Epithelial cell of proximal tubule (primary cell): ENCODE measurements at places on chromosomes 12 and 14.

DNA sequence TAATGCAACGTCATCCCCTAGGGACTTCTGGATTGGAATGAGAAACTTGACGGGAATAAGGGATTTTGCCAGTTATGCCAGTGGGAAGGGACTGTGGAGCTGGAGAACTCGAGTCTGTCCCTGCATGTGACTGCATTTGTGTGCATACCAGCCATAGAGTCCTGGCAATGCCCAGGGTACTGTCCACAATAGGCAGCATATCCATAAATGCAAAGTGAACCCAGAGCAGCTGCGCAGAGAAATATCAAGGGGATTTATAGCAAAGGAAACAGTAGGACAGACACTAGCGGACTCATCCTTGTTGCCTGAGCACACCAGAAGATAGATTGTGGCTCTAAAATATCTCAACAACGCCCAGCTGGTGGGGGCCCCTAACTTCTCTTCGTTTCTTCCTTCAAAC lies 247.1 kb upstream of the SRRM4 start:
- no peak for DNase-seq

DNA sequence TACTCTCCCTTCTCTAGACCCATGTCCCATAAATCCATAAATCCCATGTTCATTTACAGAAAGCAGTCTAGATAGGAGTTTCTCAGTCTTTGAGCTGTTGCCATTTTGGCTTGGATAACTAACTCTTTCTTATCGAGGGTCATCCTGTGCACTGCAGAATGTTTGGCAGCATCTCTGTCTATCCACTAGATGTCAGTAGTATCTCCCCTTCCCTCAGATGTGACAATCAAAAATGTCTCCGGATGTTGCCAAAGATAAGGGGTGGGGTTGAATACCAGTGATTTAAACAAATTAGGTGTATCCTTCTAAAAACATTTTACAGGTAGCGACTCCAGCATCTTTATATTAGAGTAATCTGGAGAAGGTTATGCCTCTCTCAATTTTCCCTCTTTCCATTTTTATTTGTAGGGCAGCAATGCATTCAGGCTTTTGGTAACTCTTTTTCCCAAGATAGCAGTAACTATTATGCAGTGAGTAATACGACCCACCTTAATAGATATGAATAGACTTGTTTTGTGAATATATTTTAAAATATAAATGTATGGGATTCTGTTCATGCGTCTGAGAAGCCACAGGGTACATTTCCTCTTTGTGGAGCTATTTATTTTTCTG lies 100.7 kb downstream of the LRRK2 start:
- DNase-seq, result no peak

DNA sequence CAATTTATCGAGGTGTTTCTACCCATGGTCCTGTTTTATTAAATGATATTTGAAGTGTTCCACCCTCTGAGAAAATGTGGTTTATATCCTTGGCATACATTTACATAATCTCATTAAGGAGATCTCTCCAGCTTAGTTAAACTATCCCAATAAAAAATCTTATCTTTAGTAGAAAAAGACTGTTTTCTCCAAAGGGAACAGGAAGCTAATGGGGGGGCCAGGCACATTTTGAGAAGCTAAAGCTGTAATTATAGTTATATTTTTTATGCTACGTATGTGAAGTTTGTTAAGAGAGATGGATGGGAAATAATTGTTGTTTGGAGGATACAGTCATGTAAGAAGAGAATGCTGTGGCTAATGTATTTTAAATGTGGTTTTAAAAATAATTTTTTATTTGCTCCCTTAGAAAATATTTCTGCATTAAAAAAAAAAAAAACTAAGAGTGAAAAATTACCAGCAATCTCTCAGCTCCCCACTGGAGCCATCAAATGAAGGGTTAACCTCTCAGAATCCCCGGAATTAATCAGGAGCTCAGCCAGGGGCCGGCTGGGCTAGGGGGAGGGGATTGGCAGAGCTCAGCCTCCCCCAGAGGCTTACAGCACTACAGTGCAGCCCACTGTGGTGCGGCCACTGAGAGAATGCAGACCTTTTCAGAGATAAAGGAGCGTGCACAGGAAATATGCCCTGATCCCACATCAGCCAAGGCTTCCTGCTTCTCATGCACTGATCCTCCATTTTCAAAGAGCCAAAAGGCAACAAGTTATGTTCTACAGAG lies 185.8 kb downstream of the EGLN3 start:
- no peak for DNase-seq

GRCh38 chr14:71583194-71583593 lies 349.0 kb upstream of the RGS6 start:
- no peak for DNase-seq

DNA sequence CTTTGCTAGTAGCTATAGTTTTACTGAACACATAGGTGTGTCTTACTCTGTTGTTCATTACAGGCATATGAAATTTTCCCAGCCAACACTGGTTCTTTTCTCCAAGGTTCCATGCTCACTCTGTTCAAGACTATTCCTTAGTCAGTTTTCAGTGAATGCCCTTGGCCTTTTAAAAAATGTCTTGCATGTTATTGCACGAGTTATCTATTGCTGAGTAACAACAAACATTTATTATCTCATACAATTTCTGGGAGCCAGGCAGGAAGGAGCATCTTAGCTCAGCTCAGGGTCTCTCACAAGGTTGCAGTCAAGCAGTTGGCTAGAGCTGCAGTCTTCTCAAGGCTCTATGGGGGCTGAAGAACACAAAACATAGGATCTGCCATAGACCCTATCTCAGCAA lies 223.5 kb downstream of the BTG1 start:
- no peak for DNase-seq

GRCh38 chr12:93300611-93301021 lies 77.1 kb upstream of the NUDT4 start:
- no peak for DNase-seq

- no peak for DNase-seq
Observed at GRCh38 chr12:132724506-132725241, 14.0 kb downstream of the PGAM5 start.

GRCh38 chr14:44795725-44796124 lies 166.0 kb downstream of the KLHL28 start:
- DNase-seq, result no peak

DNA sequence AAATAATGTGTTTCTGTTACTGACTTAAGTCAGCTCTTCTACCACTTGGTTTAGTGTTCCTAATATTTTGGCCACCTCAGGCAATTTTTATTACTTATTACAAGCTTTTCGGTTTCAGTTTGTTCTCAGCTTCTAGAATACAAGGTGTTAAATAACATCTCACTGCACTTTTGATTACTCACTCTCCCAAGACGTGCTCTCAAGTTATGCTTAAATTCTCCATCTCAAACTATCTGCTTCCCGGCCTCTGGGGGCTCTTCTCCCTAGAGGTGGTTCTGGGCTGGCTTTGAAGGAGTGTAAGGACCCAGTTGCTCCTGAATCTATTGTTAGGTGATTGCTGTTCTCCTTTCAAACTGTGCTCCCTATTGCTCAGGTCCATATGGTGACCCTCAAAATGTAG lies 193.9 kb upstream of the DDHD1 start:
- no peak for DNase-seq

GRCh38 chr12:85572956-85573355 lies 263.3 kb downstream of the RASSF9 start:
- DNase-seq, result no peak

GRCh38 chr12:43578782-43579181 lies 26.8 kb upstream of the ADAMTS20 start:
- no peak for DNase-seq

GRCh38 chr12:75623631-75624154 lies 112.3 kb upstream of the KRR1 start:
- DNase-seq, result no peak

GRCh38 chr12:89540586-89540985 lies 14.7 kb upstream of the POC1B start:
- no peak for DNase-seq

- no peak for DNase-seq
Observed at GRCh38 chr12:113448873-113449272, 22.8 kb downstream of the LHX5 start.

GRCh38 chr14:105093431-105094192 lies 28.4 kb upstream of the GPR132 start:
- DNase-seq, result no peak

DNA sequence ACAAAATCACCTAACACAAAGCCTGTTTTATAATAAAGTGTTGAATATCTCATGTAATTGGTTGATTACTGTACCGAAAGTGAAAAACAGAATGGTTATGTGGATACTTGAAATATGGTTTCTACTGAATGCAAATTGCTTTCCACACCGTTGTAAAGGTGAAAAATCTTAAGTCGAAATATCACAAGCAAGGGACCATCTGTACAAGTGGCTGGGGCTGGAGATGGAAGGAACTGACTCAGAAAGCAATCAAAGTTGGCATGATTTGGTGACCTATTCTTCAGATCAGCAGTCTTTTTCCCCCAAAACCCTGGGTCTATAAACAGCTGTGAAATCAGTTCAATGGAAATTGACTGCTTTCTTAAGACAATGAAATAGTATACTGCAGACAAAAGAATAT lies 3.6 kb downstream of the CBX5 start:
- no peak for DNase-seq

- no peak for DNase-seq
Observed at GRCh38 chr12:30357766-30358490, 337.7 kb downstream of the IPO8 start.

DNA sequence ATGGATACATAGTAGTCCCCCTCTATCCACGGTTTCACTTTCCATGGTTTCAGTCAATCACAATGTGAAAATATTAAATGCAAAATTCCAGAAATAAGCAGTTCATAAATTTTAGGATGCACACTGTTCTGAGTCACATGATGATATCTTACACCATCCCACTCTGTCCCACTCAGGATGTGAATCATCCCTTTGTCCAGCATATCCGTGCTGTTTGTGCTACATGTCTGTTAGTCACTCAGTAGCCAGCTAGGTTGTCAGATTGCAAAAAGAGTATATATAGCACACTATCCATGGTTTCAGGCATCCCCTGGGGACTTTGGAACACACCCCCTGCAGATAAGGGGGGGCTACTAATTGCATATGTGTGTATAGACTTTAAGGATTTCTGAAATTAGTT lies 8.1 kb upstream of the NAA30 start:
- peak; percentile 43 for DNase-seq

GRCh38 chr12:94644141-94644979 lies 6.0 kb downstream of the TMCC3 start:
- peak; percentile 97 for DNase-seq

DNA sequence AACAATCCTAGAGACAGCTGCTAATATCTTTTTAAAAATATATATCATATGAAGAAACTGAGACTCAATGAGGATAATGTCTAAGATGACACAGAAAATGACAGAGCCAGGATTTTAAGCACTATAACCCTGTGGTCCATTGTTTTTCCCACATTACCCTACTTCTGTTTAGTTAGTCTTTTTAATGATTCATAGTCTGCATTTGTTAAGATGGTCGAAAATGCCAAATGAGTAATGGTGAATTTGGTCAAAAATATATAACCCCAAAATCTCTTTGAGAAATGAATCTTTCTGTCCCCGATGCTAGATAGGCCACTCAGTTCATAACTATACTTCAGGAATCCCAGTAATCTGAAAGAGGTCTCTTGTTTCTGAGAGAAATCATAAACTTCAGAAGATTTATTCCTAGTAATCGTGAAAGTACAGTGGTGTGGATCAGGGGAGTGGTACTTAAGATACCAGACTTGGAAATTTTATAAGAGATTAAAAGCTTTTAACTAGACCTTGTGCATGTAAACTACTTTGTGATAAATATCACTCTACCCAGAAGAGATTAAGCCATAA lies 10.8 kb downstream of the RTRAF start:
- DNase-seq, result no peak

DNA sequence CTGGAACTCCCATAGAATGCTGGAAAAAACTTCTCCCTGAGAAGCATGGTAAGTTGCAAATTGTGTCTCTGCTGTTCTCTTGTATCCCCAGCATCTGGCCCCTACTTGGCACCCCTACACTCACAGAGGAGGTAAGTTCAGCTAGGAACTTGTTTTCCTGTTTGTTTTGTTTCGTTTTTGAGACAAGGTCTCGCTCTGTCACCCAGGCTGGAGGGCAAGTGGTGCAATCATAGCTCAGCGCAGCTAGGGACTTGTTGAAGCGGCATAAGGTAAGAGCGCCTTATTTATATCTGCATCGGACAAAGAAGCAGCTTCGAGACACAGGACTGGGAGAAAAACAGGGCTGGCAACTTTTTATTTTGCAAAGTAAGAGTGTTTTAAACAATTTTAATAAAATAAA lies 18.5 kb upstream of the ANO2 start:
- DNase-seq, result no peak

DNA sequence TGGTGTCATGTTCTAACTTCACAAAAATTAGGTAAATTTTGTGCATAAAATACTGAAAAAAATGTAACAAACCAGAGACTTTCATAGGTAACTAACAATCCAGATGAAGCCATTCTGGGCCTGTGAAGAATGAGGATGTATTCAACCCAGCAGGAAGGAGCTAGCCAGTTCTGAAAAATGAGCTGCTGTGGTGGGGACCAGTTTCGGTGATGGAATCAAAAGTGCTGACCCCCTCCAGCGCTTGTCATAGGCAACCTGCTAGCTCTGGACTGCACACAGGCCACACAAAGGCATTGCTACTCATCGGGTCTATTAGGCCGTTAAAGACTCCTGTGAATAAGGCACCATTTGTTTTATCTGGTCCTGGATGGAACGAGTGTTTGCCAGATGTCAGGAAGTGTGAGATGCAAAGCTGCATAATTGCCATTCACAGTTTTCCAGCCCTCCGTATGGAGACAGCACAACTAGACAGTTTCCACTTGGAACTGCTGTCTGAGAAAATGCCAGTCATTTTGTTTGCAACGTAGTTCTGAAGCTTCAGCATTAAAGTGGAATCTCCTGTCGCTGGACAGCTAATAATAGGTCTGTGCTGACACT lies 3.3 kb upstream of the RIMBP2 start:
- no peak for DNase-seq

GRCh38 chr14:104504172-104504735 lies 75.3 kb upstream of the C14orf180 start:
- DNase-seq, result no peak

DNA sequence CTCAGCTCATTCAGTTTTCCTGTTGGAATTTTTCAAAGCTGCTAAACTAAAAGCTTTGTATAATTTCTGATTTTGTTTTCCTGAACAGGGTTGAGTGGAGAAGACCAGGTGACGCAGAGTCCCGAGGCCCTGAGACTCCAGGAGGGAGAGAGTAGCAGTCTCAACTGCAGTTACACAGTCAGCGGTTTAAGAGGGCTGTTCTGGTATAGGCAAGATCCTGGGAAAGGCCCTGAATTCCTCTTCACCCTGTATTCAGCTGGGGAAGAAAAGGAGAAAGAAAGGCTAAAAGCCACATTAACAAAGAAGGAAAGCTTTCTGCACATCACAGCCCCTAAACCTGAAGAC lies 367.1 kb upstream of the OR4E1 start:
- no peak for DNase-seq

GRCh38 chr14:75831952-75832351 lies 149.8 kb downstream of the TGFB3 start:
- DNase-seq, result no peak

GRCh38 chr12:28973491-28973890 lies 175.6 kb upstream of the FAR2 start:
- DNase-seq, result no peak

- peak; percentile 96 for DNase-seq
Observed at GRCh38 chr12:108955225-108955835, 65.5 kb downstream of the SVOP start.
